ENCODE measurements at places on chromosomes 2 and 18.

- DNase-seq: no peak
Measured at GRCh38 chr2:120290737-120291136, 38.1 kb downstream of the RALB start.

DNA sequence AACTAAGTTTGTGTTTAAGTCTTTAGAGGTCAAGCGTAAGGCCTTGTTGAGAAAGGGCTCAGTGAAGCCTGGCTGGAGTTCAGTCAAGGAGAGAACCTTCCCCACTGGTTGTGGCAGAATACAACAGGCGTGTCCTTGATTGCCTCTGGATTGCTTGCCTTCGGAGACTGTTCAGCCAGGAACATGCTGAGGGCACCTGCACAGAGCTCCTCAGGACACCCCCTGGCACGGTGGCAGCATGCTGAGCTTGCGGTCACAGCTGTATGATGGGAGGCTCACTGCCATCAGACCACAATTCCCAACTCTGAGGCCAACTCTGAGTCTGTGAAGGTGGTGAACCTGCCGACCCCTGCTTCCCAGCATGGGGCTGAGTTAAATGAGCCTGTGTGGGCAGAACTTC lies 130.0 kb downstream of the LPIN1 start:
- DNase-seq: no peak

DNA sequence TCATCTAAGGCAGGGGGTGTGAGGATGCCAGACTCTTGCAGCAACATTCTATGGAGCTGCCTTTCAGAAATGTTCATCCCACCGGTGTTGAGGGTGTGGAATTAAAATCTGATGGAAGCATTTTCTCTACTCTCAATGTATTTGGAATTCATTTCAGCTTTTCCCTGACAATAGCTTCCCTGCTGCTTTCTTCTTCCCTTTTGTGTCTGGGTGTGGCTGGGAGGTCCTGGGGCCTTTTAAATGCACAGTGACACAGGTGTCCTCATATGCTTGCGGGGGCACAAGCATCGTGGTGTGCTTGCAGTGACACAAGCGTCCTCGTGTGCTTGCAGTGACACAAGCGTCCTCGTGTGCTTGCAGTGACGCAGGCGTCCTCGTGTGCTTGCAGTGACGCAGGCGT lies 43.4 kb upstream of the ASB18 start:
- DNase-seq: no peak

- no peak for DNase-seq
Measured at GRCh38 chr2:22282916-22283315, 1102.1 kb upstream of the KLHL29 start.

DNA sequence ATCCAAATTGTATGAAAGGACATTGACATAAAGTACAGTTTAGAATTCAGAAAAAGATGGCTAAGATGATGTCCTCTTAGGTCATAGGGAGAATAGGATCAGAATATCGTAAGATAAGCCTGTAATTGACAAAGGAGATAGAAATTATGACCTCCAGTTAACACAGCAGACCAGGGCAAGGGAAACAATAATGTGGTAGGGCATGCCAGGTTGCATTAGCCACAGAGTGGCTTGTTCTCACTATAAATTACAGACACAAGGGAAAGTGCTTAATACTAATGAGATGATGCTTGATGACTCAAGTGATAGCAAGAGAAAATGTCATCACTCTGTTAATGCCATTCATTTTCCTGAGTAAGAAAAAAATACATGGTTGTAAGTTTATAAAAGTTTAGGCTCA lies 48.9 kb upstream of the LRP1B start:
- DNase-seq: no peak

GRCh38 chr2:230944757-230945372 lies 19.8 kb upstream of the GPR55 start:
- DNase-seq: no peak

- DNase-seq: no peak
Measured at GRCh38 chr18:23918395-23919032, 96.0 kb upstream of the TTC39C start.

DNA sequence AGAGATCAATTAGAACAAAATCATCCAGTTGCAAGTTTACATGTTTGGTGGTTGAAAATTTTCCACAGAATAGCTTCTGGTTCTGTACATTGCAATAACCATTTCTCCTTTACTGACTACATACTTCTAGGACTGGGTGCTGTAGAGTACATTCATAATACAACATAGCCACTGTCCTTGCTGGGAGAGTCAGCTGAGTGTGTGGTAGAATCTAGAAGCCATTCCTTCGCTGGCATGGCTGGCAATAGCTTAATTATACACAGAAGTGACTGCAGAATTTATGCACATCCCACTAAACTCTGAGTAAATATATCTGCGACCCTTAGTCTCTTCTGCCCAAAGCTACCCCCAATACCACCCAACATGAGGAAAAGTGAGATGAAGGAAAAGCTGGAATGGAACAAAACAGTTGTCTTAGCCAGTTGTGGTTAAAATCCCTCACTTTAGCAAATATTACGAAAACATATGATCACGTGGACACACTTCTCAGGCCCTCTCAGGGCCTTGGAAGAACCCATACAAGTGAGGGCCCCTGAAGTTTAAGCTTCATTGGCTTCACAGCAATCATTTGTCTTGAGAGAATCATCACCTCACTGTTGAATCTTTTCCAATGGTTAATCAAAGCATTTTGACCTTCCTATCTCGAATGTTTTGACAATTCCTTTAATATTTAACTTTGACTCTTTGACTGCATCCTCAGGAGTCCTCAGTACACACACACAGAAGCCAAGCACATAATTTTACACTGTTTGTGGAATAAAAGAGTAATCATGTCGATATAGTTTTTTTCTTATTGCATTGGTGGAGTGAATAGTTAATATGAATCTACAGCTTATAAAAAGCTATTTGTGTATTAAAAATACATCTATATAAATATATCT lies 225.1 kb downstream of the ZNF385B start:
- no peak for DNase-seq

GRCh38 chr2:9809064-9809356 lies 34.3 kb upstream of the TAF1B start:
- DNase-seq: no peak

DNA sequence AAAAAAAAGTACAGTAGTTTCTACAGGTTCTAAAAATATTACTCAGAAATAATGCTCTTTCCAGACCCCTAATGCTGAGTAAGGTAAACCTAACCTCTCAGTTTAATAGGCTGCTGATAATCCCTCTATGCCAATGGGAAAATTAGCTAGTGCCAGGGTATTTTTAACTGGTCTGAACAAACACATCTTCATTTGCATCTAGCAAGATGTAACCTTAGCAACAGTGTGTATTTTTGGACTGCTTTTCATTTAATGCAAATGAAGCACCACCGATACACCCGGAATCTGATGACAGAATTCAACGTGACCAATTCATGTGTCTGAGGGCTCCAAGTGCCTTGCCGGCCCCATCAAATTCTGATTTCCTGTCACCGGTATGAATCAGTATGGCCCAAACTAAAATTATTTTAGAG lies 47.4 kb upstream of the CYRIA start:
- DNase-seq: no peak

- DNase-seq: no peak
Measured at GRCh38 chr2:5985536-5986385, 293.6 kb downstream of the SOX11 start.

DNA sequence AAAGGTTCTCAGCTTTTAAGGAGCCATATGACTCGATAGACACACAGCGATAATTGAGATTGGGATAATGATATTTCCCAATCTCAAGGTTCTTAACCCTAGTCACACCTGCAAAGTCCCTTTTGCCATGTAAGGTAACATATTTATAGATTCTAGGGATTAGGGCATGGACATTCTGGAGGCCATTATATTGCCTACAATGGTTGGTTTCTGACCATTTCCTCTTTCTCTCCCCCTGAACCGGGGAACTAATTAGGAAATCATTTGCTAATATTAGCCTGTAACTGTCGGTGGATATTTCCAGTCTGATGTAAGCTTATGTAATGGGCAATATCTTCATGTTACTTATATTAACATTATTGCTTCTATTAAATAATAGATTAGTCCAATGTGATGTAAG lies 40.8 kb upstream of the ARHGAP15 start:
- DNase-seq: no peak

DNA sequence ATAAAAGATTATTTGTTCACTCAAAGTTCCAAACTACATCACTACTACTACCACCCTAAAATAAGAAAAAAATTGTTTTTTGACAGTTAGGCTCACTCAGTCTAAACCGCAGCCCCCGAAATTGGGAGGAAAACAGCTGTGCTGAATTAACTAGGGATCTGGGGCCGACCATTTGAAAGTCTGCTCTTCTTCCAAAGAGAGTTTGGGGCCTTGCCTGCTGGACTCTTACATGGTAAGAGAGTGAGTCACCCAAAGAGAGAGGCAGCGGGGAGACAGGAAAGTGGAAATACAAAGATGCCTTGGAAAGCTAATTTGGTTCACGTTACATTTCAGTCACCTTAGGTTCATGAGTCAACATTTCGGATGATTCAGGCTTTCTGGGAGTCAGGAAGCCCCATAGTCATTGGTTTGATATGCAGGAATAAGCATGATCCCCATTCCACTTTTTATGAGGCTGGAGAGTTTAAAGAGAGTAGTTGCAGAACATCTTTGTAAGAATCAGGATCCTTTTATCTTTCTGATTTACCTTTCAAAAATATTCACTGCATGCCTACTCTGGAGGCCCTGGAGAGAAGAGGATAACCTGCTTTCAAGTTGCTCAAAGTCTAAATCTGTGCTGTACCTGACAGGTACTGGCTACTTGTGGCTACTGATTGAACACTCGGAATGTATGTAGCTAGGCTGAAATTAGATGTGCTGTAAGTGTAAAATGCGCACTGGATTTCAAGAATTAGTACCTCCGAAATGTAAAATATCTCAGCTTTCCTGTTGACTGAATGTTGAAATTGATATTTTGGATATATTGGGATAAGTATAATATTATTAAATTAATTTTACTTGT lies 995 bp upstream of the RTN4 start:
- DNase-seq: peak; percentile 95

GRCh38 chr18:49886891-49887764 lies 73.8 kb upstream of the ACAA2 start:
- DNase-seq: no peak

- no peak for DNase-seq
Measured at GRCh38 chr2:37865640-37866039, 59.4 kb upstream of the RMDN2 start.

GRCh38 chr2:74735564-74735963 lies 81.5 kb downstream of the SEMA4F start:
- DNase-seq: no peak

DNA sequence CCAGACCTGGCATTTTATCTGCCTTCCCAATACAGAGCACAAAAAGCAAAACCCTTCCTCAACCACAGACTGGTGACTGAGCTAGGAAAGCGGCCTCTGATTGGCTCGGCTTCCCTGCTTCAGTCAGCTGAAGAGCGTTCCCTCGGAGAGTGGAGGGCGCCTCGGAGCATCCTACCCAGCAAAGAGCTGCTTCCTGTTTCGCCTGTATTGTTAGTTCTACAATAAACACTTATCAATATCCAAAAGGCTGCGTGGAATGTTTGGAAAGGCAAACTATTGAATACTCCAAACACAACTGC lies 125.0 kb downstream of the CACNB4 start:
- DNase-seq: no peak

GRCh38 chr2:101698014-101698843 lies 722 bp downstream of the MAP4K4 start:
- DNase-seq: no peak

DNA sequence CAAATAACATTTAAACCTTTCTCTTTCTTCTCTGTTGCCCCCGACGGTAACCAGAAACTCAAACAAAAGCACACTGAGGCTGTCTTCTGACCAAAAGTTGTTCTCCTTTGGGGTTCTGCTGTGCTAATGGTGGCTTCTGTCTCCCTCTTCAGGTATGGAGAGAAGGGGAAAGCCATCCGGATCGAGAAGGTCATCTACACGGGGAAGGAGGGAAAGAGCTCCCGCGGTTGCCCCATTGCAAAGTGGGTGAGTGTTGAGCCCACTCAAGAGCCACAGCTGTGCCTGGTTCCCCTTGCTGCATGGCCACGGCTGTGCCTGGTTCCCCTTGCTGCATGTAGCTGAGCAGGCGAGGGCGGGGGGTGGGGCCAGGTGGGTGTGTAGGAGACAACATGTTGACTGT lies 67.4 kb downstream of the BOLA3 start:
- DNase-seq: no peak

DNA sequence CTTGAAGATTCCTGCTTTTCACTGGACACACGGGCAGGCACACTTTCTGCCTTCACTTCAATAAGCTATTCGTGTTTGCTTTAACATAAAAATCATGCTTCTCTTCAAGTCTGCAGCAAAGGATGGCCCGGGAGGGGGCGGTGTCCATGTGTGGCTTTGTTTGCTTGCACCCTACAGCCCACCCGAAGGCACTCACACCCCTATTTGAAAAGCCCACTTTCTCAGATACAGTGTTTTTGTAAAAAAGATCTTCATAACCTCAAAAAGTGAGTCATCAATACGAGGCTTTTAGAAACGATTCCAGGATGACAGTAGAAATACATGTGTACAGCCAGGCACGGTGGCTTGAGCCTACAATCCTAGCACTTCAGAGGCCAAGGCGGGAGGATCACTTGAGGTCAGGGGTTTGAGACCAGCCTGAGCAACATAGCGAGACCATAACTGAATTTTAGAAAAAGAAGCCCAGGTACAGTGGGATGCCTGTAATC lies 36.5 kb upstream of the HPCAL1 start:
- DNase-seq: no peak

DNA sequence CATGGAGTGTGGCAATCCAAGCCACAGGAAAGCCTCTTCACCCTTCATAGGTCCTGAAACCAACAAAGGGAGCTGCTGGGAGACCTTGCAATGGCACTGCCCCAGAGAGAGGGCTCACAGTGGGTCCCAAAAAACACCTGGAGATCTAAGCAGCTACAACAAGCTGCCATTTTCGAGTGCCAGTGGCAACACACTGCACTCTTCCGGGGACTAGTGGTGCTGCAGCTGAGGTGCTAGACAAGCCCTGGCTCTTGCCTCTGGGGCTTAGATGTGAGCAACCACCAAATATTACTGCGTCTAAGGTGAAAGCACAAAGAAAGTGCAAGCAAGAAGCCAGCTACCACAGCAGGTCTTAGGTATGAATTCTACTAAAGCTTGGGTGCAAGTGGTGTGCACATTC lies 192.9 kb downstream of the NOL4 start:
- DNase-seq: no peak

- DNase-seq: no peak
Measured at GRCh38 chr18:52344881-52345280, 4.9 kb downstream of the DCC start.

GRCh38 chr2:69165091-69165880 lies 152.3 kb downstream of the ANTXR1 start:
- DNase-seq: no peak

DNA sequence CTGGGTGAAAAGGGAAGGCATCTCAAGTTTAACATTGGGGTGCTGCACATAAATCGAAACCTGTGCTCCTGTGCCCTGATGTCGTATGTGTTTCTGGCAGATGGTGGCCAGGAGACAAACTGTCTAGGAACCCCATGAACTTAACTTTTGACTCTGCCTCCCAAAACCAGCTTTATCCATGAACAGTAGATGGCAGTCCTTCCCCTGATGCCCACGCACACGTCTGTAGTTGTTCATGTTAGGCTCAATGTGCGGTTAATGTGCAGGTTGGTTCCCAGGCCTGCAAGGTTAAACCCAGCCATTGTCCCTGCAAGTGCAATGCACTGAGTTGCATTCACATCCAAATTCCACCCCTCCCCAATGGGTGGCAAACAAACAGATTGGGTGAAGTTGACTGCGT lies 44.1 kb upstream of the SIX3 start:
- DNase-seq: no peak

- no peak for DNase-seq
Measured at GRCh38 chr2:47485751-47486300, 82.9 kb downstream of the MSH2 start.

- no peak for DNase-seq
Measured at GRCh38 chr2:238456449-238456848, 29.7 kb downstream of the ASB1 start.

GRCh38 chr2:207230261-207231105 lies 64.7 kb upstream of the KLF7 start:
- no peak for DNase-seq
